ENCODE measurements at places on chromosomes 6 and 20.

DNA sequence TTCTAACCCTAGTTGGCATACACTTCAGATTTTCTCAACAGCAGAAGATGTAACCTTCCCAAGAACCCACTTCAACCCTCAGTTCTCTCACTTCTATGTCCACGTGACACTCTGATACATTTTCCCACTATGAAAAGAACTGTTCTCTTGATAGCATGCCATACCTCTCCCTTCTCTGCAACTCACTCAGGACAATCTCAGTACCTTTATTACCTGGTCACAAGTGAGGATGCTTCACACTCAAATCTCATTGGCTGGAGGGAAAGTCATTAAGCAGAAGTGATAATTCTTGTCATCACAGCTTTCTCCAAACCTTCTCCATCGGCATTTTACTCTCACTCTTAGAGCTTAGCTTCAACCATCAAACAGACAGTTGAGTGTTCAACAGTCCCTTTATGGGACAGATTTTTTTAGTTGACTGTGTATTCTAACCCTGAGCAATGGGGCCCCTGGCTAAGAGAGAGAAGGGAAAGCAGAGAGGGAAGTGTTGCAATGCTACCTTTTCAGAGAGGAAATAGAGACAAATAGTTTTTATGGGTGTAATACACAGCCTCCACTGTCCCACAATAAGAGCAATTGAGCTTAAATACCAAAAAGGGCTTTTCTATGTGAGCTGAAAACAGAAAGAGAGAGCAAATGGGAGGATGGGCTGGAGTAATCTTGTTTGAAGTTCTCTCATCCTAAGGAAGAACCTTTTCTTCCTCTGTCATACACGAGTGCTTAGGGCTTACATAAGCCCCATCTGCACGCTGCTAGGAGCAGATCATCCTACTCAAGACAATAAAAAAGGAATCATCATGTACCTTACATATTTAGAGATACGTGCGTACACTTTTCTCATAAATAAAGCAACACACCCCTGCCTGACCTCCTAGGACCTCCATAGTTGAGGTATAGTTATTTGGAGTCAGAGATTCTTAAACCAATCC lies 16.0 kb downstream of the HLA-DPA1 start:
- no peak overlapping the region for H3K27ac ChIP-seq
- peaks cover 25% of the 10 kb centered on the region for H3K27me3 ChIP-seq
- H3K4me1 ChIP-seq, result peaks cover 4% of the 10 kb centered on the region
- DNase-seq, result no peak
- H3K36me3 ChIP-seq, result no peaks in the 10 kb centered on the region

- H3K27ac ChIP-seq, result no peak overlapping the region
- H3K36me3 ChIP-seq, result peaks cover 3% of the 10 kb centered on the region
- no peak overlapping the region for H3K4me3 ChIP-seq
- H3K4me1 ChIP-seq, result no peaks in the 10 kb centered on the region
- DNase-seq, result no peak
- no peaks in the 10 kb centered on the region for H3K27me3 ChIP-seq
Measured at GRCh38 chr20:36259177-36260061, 23.1 kb downstream of the AAR2 start.

- peaks cover 6% of the 10 kb centered on the region for H3K27me3 ChIP-seq
- H3K27ac ChIP-seq, result no peak overlapping the region
- H3K36me3 ChIP-seq, result no peaks in the 10 kb centered on the region
- H3K4me1 ChIP-seq, result no peaks in the 10 kb centered on the region
- no peak for DNase-seq
Measured at GRCh38 chr6:169266261-169266660, 12.6 kb upstream of the THBS2 start.

GRCh38 chr6:64429926-64430325 lies 794.3 kb downstream of the PHF3 start:
- no peak overlapping the region for H3K27ac ChIP-seq
- DNase-seq, result no peak
- no peak overlapping the region for H3K4me3 ChIP-seq

GRCh38 chr6:164296411-164296810 lies 881.9 kb downstream of the QKI start:
- no peak overlapping the region for H3K27ac ChIP-seq
- no peaks in the 10 kb centered on the region for H3K4me1 ChIP-seq
- no peak overlapping the region for H3K4me3 ChIP-seq
- DNase-seq, result no peak
- H3K27me3 ChIP-seq, result no peaks in the 10 kb centered on the region
- no peaks in the 10 kb centered on the region for H3K36me3 ChIP-seq

DNA sequence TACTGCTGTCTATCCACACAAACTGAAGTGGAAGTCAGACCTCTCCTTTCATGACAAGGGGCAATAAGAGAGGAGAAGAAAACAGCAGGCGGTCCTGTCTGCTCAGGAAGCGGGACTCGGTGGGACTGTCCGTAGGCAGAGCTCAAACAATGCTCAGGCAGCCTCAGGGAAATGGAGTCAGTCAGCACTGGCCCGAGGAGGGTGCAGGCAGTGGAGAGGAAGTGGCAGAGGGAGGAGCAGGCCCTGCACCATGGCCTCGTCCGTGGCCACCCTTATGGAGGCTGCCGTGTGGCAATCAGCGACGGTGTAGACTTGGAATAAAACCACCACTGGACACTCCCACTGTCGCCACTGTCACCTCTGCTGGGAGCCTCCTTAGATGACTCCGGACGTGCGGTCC lies 19.6 kb downstream of the FOXC1 start:
- no peak for DNase-seq
- H3K27me3 ChIP-seq, result peaks cover 44% of the 10 kb centered on the region
- H3K36me3 ChIP-seq, result no peaks in the 10 kb centered on the region

DNA sequence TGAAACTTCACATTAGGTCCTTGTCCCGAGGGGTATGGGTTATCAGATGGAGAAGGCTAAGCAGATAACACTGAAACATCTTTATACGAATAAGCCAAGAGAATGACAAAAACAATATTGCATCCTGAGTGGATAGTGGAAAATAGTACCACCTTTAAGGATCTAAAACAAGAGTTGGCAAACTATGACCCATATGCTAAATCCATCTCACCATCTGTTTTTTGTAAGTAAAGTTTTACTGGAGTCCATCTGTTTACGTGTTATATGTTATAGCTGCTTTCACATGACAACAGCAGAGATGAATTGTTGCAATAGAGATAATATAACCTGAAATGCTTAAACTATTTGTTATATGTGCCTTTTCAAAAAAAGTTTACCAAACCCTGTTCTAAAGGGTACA lies 76.1 kb upstream of the TRDN start:
- no peak overlapping the region for H3K4me3 ChIP-seq
- no peak for DNase-seq
- no peaks in the 10 kb centered on the region for H3K36me3 ChIP-seq
- no peaks in the 10 kb centered on the region for H3K27me3 ChIP-seq
- H3K4me1 ChIP-seq, result no peaks in the 10 kb centered on the region

- H3K4me3 ChIP-seq, result no peak overlapping the region
- no peaks in the 10 kb centered on the region for H3K36me3 ChIP-seq
Measured at GRCh38 chr6:164753517-164753916, 555.9 kb downstream of the C6orf118 start.

DNA sequence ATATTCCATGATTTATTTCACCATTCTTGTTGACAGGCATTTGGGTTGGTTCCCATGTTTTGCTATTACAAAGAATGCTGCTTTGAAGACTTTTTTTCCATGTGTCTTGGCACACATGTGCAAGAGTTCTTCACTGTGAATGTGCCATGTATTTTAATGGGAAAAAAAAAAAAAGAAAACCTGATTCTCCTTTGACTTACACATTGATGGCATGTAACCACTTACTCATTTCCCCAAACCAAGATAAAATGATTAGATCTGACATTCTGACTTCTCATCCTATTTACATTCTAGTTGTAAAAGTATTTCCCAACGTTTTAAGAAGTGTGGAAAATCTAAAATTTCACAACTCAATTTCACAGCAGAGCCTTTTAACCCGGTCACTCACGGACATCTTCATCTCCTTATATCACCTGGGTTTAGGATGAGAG lies 4.4 kb downstream of the CAP2 start:
- H3K27me3 ChIP-seq, result peaks cover 30% of the 10 kb centered on the region
- no peak overlapping the region for H3K4me3 ChIP-seq
- H3K36me3 ChIP-seq, result no peaks in the 10 kb centered on the region

- peaks cover 12% of the 10 kb centered on the region for H3K27me3 ChIP-seq
- H3K36me3 ChIP-seq, result no peaks in the 10 kb centered on the region
- H3K4me3 ChIP-seq, result no peak within 1 kb of the TSS
Measured at GRCh38 chr20:56005389-56005715, at the start of gene CBLN4. TSS of gene CBLN4 (minus strand) at chr20:56005519. CDS start at chr20:56004171, 1,348 bp downstream.

DNA sequence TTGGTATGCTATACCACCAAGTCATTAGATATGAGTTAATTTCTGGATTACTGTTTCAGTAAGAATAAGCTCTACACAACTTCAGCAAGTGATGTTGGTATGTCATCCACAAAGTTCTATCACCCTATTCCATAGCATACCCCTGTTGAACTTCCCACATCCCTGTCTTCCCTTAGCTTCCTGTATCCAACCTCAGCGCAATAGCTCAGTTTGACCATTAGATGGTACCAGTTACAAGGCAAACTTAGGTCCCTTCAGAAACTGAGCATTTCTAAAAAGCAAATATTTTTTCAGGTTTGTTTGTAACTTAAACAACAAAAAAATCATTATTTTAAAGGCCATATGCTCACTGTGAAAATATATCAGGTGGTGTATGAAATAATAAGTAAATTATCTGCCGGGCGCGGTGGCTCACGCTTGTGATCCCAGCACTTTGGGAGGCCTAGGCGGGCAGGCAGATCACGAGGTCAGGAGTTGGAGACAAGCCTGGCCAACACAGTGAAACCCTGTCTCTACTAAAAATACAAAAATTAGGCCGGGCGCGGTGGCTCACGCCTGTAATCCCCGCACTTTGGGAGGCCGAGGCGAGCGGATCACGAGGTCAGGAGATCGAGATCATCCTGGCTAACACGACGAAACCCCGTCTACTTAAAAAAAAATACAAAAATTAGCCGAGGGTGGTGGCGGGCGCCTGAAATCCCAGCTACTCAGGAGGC lies 8.8 kb upstream of the MOG start:
- H3K36me3 ChIP-seq, result no peaks in the 10 kb centered on the region
- H3K27ac ChIP-seq, result no peak overlapping the region
- H3K4me3 ChIP-seq, result no peak overlapping the region
- H3K27me3 ChIP-seq, result peaks cover 5% of the 10 kb centered on the region

DNA sequence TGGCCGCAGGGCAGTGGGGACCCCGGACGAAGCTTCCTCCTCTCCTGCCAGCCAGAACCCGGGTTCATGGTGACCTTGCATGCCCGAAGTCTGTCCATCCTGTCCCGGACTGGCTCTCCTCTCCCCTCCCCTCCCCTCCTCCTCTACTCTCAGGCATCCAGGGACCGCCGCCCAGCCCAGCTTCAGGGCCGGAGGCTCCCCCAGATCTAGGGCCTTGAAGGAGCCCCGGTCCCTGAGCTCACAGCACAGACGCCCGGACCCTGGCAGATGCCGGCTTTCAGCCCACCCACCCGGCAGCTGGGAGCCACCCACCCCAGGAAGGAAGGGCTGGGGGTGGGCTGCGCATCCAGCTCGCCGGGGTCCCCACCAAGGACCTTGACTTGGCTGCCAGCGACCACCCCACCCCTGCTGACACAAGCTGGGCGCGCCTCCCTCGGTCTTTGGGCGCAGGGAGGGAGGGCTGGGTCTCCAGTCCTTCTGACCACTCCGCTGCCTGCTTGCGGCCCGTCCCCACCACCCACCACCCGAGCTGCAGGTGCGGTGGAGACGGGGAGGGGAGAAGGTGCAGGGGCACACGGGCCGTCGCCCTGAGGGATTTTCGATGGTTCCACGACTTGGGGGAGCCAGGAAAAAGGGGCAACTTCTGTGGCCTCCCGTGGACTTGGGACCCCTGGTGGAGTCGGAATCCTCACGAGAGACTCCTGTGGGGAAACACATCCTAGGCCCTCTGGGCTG lies 5.8 kb upstream of the ABHD16B start:
- peaks cover 1% of the 10 kb centered on the region for H3K36me3 ChIP-seq
- no peak overlapping the region for H3K27ac ChIP-seq
- no peaks in the 10 kb centered on the region for H3K27me3 ChIP-seq
- no peak overlapping the region for H3K4me3 ChIP-seq
- H3K4me1 ChIP-seq, result peaks cover 10% of the 10 kb centered on the region
- DNase-seq, result no peak

DNA sequence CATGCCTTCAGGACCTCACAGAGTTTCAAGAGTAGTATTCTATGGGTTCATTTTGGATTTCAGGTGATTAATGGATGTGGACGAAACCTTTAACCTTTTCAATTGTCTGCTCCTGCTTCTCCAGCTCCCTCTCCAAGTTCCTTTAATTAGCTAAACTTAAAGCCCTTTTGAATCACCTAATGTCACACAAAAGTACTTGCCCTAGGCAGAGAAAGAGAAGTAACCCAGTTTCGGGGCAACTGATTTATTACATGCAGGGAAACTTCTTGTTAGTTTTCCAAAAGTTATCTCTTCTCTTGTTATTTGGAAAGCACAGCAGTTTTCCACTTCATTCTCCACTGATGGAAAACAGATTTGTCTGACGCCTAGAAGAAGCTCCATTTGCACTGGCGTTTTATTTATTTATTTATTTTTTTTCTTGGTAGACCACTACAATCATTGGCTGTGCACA lies 407.7 kb upstream of the JARID2 start:
- H3K27me3 ChIP-seq, result peaks cover 6% of the 10 kb centered on the region
- no peak overlapping the region for H3K4me3 ChIP-seq
- no peak overlapping the region for H3K27ac ChIP-seq
- H3K4me1 ChIP-seq, result peaks cover 5% of the 10 kb centered on the region
- DNase-seq, result no peak

- H3K27me3 ChIP-seq, result no peaks in the 10 kb centered on the region
- no peaks in the 10 kb centered on the region for H3K36me3 ChIP-seq
- no peak overlapping the region for H3K4me3 ChIP-seq
- H3K27ac ChIP-seq, result no peak overlapping the region
- H3K4me1 ChIP-seq, result peaks cover 28% of the 10 kb centered on the region
Measured at GRCh38 chr20:21554985-21555384, 41.1 kb upstream of the NKX2-2 start.

- no peaks in the 10 kb centered on the region for H3K27me3 ChIP-seq
- DNase-seq, result no peak
- H3K36me3 ChIP-seq, result peaks cover 23% of the 10 kb centered on the region
Measured at GRCh38 chr20:46400253-46400652, 6.2 kb downstream of the ELMO2 start.

- peak overlapping the region; percentile 21 for H3K4me3 ChIP-seq
- H3K4me1 ChIP-seq, result peaks cover 23% of the 10 kb centered on the region
- H3K36me3 ChIP-seq, result peaks cover 46% of the 10 kb centered on the region
- DNase-seq, result no peak
- H3K27ac ChIP-seq, result no peak overlapping the region
Measured at GRCh38 chr6:147278891-147279290, 74.7 kb downstream of the STXBP5 start.

- no peak for DNase-seq
- no peaks in the 10 kb centered on the region for H3K4me1 ChIP-seq
- H3K36me3 ChIP-seq, result no peaks in the 10 kb centered on the region
- H3K4me3 ChIP-seq, result no peak overlapping the region
Measured at GRCh38 chr6:1781817-1782184, 172.1 kb downstream of the FOXC1 start.

GRCh38 chr6:108719477-108719876 lies 128.7 kb upstream of the ARMC2 start:
- no peak for DNase-seq
- no peaks in the 10 kb centered on the region for H3K36me3 ChIP-seq
- H3K27me3 ChIP-seq, result peaks cover 25% of the 10 kb centered on the region

All from T-helper 2 cell treated with Interferon-gamma antibody and Interleukin-4, amounts not matched to agents 5 μg/mL and 100 μg/mL, for 36 hours (primary cell).